GM20000 (cell line): ENCODE measurements at places on chromosomes 11 and 22.

DNA sequence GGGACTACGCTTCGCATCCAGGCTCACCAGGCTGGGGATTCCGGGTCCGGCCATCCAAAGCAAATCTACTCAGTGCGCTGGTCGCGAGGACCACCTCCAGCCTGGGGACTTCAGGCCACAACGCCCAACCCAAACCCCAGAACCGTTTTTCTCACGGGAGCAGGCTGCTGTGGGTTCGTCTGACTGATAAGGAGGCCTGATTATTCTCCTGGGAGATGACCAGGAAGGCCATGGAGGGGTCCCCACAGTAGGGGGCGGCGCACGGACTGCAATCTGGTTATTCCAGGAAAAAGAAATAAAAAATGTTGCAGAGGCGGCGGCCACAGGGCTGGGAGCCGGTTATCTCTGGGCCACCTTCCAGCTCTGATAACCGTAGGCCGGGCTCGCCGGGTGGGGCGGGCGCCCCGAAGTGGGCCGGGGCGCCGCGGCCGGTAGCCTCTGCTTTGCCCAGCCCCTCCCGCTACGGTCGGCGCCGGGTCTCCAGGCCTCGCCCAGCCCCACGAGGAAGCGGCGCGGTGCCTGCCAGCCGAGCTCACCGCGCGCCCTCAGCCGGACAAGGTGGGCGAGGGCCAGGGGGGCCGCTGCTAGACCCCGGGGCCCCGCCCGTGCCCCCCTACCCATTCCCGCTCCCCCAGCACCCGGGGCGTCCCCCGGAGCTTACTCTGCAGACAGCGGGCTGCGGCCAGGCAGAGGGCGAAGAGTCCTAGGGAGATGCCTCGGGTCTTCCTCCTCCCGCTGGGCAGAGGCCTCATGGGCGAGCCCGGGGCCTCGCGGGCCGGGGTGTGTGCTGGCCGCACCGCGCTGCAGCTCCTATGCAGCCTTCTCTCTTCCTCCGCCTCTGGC is 446 bp downstream of the VSTM5 start:
- no peak for DNase-seq

- DNase-seq, result peak; percentile 32
Observed at GRCh38 chr11:69010361-69010891, 2.6 kb downstream of the MRGPRF start.

DNA sequence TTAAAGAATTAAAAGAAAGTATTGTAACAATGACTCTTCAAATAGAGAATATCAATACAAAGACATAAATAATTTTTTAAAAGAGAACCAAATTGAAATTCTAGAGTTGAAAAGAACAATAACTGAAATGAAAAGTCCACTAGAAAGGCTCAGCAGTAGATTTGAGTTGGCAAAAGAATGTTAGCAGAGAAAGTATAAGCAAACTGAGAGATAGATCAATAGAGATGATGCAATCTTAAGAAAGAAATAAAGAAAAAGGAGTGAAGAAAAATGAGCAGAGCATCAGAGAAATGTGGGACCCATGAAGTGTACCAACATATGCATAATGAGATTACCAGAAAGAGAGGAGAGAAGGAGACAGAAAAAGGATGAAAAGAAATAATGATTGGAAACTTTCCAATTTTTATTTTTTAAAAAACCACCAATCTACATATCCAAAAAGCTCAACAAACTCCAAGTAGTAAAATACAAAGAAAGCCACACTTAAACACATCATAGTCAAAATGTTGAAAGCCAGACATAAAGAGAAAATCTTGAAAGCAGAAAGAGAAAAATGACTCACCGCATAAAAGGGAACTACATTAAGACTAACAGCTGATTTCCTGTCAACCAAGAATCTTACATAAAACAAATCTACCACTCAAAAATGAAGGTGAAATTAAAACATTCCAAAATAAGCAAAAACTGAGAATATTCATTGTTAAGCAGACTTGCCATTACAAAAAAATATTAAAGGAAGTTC is 20.9 kb downstream of the NCF4 start:
- no peak for DNase-seq

DNA sequence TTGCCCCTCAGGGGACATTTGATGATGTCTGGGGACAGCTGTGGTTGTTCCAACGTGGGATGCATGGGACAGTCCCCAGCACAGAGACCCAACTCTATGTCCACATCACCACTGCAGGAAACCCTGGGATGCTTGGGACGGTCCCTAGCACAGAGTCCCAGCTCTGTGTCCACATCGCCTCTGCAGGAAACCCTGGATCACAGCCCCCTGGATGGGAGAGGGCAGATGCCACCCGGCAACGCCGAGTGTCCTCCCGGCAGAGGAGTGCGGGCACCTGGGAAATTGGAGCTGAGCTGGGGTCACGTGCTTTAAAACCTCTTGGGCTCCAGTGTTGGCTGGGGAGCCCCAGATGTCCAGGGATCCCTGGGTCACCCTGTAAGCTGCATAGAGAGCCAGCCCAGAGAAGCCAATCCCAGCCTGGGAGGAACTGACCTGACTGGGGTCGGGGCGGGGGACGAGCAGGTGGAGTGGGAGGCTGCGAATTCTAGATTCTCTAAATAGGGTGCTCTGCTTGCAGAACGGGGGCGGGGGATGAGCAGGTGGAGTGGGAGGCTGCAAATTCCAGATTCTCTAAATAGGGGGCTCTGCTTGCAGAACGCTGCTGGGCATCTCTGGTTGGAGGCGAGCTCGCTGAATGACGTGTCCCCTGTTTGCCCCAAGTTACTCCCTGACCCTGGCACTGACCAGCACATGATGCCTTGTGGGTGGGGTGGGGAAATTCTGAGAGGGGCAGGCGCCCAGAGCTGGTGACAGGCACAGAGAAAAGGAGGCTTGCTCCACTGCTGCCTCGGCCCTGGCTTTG is 1197.8 kb downstream of the BRD1 start:
- no peak for DNase-seq

GRCh38 chr11:84465040-84465439 is 1162.1 kb downstream of the DLG2 start:
- no peak for DNase-seq

DNA sequence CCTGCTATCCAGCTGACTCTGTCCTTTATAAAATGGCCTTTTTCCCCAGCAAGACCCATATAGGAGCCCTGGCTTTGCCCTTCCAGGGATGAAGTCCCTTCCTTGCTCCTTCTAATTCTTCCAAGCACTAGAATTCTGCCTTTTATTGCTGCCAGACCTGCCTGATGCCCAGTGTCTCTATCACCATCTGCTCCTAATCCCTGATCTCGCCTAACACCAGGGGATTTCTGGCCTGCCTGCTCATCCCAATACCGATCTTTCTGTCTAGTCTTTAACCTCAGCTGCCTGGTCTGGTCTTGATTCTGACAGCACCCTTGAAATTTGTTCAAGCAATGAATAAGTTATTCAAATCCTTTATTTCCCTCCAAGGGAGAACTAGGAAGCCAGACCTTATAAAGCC is 150.2 kb downstream of the SPON1 start:
- DNase-seq, result no peak

DNA sequence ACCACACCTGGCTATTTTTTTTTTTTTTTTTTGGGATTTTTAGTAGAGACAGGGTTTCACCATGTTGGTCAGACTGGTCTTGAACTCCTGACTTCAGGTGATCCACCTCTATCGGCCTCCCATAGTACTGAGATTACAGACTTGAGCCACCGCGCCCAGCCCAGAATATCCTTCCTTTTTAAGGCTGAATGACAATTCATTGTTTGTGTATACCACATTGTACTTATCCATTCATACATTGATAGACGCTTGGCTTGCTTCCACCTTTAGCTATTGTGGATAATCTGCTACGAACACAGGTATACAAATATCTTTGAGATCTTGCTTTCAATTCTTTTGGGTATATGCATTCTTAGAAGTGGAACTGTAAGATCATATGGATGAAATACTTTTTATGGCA is 10.8 kb upstream of the RASSF10 start:
- no peak for DNase-seq

- no peak for DNase-seq
Observed at GRCh38 chr11:112524798-112525197, 264.1 kb upstream of the PLET1 start.

DNA sequence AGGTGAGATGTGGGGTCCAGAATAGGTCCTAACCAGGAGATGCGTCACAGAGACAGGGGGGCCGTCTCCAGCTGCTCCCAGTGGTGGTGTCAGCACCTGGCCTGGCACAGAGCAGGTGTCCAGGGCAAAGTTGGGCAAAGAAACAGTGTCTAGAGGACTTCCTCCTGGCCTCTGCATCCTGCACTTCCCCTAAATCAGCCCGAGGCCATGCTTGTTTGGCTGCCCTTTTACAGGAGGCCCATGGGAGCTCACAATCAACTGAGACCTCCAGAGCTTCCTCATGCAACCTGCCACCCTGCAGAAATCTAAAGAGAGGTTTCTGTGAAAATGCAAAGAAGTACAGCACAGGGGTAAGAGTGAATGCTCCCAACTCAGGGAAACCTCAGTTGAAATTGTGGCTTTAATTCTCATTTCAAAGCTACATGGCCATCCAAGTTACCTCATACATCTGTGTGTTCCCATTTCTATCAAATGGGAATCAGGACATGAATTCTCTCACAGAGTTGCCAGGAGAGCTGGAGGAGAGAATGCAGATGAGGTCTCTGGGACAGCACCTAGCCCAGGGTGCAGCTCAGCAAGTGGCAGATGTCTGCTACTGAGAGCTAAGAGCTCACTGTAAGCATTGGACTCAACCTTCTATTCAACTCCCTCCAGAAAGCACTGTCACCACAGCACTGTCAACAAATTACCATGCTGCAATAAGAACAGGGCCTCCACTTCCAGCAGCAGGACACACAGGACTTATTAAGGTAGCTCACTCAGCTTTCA is 32.6 kb downstream of the TCIRG1 start:
- no peak for DNase-seq

GRCh38 chr11:19691815-19692500 is 20.7 kb upstream of the NAV2 start:
- DNase-seq, result no peak

GRCh38 chr22:25478528-25478927 is 85.9 kb upstream of the GRK3 start:
- DNase-seq, result no peak

- DNase-seq, result no peak
Observed at GRCh38 chr11:20089367-20089766, 70.9 kb downstream of the DBX1 start.

GRCh38 chr11:3196161-3197043 is 22.2 kb downstream of the MRGPRG start:
- no peak for DNase-seq

GRCh38 chr22:30348809-30349208 is 7.9 kb downstream of the SF3A1 start:
- no peak for DNase-seq

GRCh38 chr22:17229991-17230630 is 10.9 kb upstream of the ADA2 start:
- no peak for DNase-seq

DNA sequence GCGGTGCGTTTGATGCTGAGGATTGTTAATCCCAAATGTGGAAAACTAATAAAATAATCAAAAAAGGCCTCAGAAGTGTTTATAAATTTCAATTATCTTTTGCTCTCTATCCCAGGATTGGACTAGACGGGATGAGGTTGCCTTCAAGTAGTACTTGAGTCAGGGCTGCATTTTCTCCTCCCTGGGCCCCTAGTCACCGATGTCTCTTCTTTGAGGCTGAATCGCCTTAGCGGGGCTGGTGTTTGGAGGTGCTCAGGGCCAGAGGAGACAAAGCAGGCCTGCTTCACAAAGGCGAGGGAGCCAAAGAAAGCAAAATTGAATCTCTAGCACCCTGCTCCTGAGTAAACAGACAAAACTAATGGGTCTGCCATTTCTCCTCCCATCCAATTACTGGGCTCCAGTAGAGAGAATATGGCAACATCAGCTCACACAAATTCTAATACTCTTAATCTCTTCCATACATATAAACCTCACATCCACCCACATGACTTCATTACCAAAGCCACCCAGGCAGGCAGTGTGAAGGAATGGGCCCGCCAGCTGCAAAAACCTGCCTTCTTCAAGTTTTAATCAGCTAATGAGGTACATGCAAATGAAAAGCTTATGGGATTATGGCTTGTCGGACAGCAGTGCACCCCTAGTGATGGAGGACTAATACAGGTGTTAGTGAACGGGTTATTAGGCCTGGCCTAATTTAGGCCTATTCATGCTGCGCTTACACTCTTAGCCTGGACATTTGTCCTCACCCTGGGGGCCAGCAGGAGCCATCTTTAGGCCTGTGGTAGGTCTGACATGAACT is 52.7 kb upstream of the HTATIP2 start:
- DNase-seq, result no peak

DNA sequence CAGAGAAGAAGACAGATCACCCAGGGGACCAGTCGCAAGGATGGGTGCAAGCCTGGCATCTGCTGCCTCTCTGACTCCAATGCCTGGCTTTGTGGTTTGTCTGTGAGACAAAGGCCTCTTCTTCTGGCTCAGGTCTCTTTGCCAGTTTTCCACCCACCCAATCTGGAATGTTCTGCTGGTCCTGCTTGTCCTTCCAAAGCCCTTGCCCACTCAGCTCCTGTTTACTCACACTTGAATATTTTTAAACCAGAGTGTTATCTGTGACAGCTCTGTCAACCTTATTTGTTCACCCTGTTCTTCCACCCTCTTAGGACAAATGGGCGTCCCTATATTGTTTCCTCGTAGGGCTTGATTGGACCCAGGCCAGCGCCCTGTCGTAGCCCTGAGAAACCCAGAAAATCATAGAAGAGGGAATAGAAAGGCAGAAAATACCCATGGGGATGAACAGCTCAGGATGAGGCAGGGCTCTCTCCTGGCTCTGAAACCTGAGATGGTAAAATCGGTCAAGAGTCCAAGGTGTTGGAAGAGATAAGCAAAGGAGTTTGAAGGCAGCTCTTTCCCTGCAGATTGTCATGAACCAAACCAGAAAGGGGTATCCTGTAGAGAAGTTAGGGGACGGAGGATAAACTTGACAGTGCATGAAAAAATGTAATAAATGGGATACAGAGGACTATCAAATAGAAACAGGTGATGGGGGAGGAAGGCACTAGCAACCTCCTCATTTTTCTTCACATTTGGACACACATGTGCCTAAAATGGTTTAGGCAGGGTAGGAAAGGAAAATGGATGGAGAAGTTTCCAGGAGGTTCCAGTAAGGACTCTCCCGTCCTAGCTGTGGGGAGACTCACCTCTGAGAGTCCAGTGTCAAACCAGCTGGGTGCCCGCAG is 651 bp downstream of the CRYAB start:
- DNase-seq, result no peak

GRCh38 chr11:85602526-85603213 is 24.5 kb downstream of the DLG2 start:
- no peak for DNase-seq

GRCh38 chr11:112270551-112271180 is 10.0 kb upstream of the PLET1 start:
- no peak for DNase-seq

DNA sequence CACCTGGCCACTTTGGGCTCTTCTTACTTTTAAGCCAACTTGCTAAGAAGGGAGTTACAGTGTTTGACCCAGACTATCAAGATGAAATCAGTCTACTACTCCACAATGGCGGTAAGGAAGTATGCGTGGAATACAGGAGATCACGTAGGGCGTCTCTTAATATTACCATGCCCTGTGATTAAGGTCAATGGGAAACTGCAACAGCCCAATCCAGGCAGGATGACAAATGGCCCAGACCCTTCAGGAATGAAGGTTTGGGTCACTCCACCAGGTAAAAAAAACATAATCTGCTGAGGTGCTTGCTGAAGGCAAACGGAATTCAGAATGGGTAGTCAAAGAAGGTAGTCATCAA is 1.0 kb upstream of the YPEL4 start:
- DNase-seq, result no peak

GRCh38 chr22:49911881-49912625 is 6.2 kb downstream of the ALG12 start:
- no peak for DNase-seq

GRCh38 chr22:26483043-26483438 is 542 bp downstream of the HPS4 start:
- DNase-seq, result no peak
